Esophagus muscularis mucosa (tissue), 4 donors: ENCODE measurements at places on chromosomes 1 and 21. TPM values are rescaled to one million over a fixed set of nuclear protein-coding genes. Genes with fewer than 3 reads are reported as not detected.

GRCh38 chr1:7869136-7869920, 16.5 kb upstream of the UTS2 start:
- H3K27me3 ChIP-seq: no peaks in the 10 kb centered on the region
- H3K27ac ChIP-seq: no peak overlapping the region
- H3K4me1 ChIP-seq: no peaks in the 10 kb centered on the region
- no peak overlapping the region for H3K4me3 ChIP-seq
- no peaks in the 10 kb centered on the region for H3K36me3 ChIP-seq
- DNase-seq: no peak

DNA sequence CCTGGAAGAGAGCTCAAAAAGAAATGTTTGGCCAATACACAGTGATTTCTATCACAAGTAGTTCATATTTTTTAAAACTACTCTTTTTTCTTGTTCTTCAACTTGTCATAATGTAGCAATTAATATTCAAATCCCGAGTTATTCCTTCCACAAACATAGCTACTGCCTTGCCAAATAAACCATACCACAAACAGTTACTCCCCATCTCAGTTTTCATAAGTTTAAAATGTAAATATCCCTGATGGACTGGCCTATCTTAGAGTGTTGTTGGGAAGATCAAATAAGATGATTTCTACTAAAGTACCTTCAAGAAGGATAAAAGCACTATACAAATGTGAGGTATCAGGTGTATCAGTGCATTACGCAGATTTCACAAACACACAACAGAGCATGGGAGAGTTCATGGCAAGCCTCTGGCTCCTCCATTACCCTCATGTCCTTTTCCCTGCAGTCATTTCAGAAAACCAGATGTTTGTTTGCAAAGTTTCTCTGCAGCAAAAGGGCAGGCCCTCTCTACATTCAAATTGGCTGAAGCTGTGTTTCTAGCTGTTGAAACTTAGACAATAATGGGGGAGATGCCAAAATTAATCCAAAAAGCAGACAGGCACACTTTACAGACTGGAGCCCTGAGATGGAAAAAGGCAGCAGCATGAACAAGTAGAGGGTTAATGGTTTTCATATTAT, 16.1 kb downstream of the WLS start:
- DNase-seq: no peak
- peak overlapping the region; percentile 52 for H3K27ac ChIP-seq
- H3K36me3 ChIP-seq: no peaks in the 10 kb centered on the region
- H3K27me3 ChIP-seq: no peaks in the 10 kb centered on the region
- H3K4me1 ChIP-seq: peaks cover 99% of the 10 kb centered on the region
- H3K4me3 ChIP-seq: no peak overlapping the region

The CFAP107 gene
- not detected for total RNA-seq

The C1orf74 gene
- 0.50 TPM for total RNA-seq

DNA sequence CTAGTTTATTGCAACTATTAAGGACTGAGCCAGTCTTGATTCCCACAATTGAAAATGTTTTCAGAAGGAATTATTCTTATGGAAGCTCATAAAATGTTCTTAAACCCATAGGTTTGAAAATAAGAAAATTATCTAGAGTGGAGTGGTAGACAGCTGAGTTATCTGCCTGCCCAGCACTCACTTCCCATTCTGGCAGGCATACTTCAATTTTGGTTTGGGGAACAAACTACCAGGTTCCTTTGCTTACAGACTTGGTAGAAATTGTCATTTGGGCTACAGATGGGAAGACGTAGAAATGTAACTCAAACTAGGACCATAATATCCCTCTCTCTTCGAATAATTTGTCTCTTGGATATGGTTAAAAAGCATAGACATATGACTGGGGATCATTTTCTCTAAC, 18.4 kb downstream of the JUN start:
- no peak overlapping the region for H3K4me3 ChIP-seq
- H3K4me1 ChIP-seq: peaks cover 24% of the 10 kb centered on the region
- no peak for DNase-seq
- no peaks in the 10 kb centered on the region for H3K36me3 ChIP-seq
- no peaks in the 10 kb centered on the region for H3K27me3 ChIP-seq

DNA sequence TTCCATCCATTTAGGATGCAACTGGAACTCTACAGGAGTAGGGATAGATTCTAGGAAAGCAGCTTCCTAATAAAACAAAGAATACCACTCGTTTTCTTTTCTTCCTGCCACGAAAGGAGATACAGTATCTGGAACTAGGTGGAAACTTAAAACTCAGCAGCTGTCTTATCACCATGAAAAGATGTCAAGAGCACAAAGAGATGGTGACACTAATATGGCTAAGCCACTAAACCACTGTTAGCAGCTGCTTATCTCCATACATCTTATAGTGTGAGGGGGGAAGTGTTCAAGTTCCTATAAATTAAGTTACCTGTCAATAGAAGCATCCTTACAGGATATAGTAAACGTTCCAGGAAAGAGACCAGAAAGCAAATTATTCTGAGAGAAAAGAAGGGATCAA, 162.5 kb downstream of the TYW3 start:
- H3K27ac ChIP-seq: no peak overlapping the region
- H3K4me3 ChIP-seq: no peak overlapping the region
- H3K4me1 ChIP-seq: no peaks in the 10 kb centered on the region
- no peaks in the 10 kb centered on the region for H3K27me3 ChIP-seq

The OR2L13 gene
- not detected for total RNA-seq

- no peak overlapping the region for H3K4me3 ChIP-seq
- DNase-seq: no peak
- peak overlapping the region; percentile 51 for H3K27ac ChIP-seq
- no peaks in the 10 kb centered on the region for H3K36me3 ChIP-seq
- peaks cover 35% of the 10 kb centered on the region for H3K4me1 ChIP-seq
These were observed 15.2 kb upstream of the FGR start for GRCh38 chr1:27650171-27650538.

The ANGPTL3 gene
- not detected for total RNA-seq

- H3K4me1 ChIP-seq: no peaks in the 10 kb centered on the region
- H3K4me3 ChIP-seq: no peak overlapping the region
- H3K27ac ChIP-seq: no peak overlapping the region
- H3K27me3 ChIP-seq: no peaks in the 10 kb centered on the region
These were observed 340.4 kb upstream of the VAMP3 start for GRCh38 chr1:7430691-7431090.
